ENCODE measurements at places on chromosomes 7 and 10.

- DNase-seq = no peak
These were observed 65.7 kb downstream of the AP3M1 start for GRCh38 chr10:74084955-74085354.

DNA sequence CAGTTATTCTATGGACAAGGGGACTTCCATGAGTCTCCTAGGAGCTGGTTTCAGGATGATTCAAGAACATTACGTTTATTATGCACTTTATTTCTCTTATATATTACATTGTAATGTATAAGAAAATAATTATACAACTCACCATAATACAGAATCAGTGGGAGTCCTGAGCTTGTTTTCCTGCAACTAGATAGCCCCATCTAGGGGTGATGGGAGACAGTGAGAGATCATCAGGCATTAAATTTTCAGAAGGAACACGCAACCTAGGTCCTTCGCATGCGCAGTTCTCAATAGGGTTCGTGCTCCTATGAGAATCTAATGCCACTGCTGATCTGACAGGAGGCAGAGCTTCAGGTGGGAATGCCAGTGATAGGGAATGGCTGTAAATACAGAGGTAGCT, 137.9 kb downstream of the ANKRD30A start:
- peak; percentile 17 for DNase-seq

- no peak for DNase-seq
These were observed 2.2 kb upstream of the LGI1 start for GRCh38 chr10:93755443-93756116.

DNA sequence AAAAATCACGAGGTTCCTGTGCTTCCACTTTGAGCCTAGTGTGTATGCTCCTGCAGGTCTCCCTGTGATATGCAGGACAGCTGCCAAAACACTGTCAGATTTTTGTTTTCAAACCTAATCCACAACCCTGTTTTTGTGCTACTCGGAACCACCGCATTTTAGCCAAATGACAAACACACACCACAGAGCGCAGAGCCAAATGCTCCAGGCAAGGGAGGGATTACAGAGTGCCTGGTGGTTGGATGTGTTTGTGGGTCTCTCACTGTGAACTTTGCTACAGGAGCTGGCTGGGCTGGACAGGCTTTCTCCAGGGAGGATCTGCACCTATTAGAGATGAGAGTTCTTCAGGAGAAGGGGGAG, 5.7 kb upstream of the RBM28 start:
- no peak for DNase-seq

DNA sequence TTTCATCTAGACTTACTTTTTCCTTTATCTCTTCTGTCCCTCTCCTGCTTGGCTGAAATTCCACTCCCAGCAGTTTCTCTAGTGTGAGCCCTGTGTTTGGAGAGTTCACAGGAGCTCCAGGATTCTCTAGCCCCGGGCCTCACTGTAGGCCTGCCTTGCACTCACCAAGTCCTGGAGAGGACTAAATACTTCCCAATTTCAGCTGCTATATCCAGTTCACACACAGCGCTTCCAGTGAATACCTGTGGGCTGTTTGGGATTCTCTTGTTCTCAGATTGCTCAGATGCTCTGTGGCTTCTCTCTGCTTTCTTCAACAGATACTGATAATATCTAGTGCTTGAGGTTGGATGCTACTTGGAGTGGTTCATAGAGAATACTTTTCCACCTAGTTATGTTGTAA, 46.0 kb downstream of the MINPP1 start:
- no peak for DNase-seq

DNA sequence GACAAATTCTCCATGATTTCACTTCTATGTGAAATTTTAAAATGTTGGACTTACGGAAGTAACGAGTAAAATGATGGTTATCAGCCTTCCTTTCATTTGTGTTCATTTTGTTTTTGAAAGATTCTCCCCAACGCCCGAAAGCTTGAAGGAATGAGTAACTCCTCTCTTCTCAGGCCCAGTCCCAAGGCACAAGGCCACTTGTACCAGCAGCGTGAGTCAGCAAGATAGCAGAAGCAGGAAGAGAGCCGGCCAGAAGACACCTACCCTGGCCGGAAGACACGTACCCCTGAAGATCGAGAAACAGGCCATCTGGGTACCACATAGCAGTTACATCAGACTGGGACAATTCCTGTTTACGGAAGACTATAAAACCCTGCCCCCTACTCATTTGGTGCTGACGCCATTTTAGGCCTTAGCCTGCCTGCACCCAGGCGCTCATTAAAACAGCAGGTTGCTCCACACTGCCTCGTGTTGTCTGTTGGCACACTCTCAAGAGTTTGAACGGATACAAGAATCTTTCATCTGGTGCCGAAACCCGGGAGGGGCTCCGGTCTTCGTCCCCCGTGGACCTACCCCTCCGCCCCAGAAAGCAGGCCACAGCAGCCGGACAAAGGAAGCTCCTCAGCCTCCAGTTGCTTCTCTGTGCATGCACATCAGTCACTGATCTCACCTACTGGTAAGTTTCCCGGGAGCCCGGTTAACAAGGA, 60.4 kb downstream of the LRRC17 start:
- no peak for DNase-seq

DNA sequence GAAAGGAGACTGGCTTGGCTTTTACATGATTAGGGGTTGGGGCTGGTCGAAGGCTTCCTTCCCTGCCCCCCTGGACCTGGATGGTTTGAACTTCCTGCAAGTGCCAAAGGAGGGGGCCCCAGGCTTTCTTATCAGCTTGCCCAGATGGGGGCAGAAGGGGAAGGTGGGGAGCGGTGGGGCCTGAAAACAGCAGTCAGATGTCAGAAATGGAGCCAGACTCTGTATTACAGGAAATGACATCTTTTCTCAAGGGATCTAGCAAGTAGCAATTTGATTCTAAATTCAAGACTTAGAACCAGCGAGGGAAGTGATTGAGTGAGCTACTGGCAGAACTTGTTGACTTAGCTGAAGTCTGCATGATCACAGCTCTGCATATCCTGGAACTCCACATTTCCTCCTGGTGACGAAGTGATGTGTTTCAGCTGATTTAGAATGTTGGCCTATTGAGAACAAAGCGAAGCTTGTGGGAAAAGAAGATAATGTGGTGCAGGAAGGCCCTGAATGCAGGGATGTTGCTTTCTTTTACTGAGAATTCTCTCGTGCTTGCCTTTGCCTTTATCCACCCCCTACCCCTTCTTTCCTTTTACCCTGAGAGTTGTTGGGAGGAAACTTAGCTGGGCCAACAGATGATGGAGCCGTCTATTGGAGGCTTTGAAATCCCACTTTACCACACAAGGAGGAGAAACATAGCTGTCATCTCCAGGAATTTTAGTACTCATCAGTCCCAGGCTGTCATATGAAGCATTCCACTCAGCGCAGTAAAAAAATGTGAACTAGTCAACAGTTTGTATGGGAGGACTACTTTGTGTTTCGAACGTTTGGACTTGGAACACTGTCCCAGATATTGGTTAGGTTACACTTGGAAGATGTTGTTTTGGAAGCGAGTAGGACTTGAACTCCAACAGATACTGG, 43.2 kb downstream of the CCNY start:
- no peak for DNase-seq

DNA sequence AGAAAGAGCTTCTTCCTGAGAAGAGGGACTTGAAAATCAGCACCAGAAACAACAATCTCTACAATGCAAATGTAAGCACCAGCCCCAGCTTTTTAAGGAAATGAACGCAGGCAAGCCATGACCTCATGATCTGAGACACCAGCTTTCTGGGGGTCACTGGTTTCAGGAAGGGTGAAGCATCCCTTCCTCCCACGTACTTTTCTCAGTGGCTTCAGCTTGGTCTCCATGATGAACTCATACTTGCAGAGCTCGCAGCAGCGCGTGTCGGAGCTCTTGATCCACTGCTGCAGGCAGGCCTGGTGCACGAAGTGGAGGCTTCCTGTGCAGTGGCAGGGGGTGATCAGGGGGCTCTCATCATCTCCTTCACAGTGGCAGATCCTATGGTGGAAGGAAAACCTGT, 87.0 kb downstream of the ALOX5 start:
- DNase-seq = no peak

DNA sequence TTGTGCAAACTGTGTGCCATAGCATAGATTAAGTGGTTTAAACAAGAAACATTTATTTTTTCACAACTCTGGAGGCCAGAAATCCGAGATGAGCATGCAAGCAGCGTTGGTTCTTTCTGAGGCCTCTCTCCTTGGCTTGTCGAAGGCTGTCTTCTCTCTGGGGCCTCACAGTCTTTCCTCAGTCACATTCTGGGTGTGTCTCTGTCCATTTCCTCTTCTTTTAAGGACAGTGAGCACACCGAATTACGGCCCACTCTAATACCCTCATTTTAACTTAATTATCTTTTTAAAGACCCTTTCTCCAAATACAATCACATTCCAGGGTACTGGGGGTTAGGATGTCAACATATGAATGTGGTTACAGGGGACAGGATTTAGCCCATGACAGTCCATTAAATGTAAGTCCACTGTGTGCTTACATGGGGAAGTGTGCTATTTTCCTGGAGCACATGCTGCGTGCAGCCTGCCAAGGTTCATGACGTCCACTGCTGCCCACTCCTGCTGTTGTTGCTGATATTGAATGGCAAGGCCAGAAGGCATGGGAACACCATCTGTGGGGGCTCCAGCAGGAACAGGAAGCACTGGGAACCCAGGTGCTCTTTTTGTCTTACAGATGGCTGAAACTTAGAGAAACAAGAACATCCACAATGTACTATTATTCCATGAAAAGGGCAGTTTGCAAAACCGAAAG, 365.5 kb downstream of the GALNT17 start:
- peak; percentile 15 for DNase-seq

GRCh38 chr7:9204571-9204970, 771.2 kb downstream of the NXPH1 start:
- DNase-seq = no peak

DNA sequence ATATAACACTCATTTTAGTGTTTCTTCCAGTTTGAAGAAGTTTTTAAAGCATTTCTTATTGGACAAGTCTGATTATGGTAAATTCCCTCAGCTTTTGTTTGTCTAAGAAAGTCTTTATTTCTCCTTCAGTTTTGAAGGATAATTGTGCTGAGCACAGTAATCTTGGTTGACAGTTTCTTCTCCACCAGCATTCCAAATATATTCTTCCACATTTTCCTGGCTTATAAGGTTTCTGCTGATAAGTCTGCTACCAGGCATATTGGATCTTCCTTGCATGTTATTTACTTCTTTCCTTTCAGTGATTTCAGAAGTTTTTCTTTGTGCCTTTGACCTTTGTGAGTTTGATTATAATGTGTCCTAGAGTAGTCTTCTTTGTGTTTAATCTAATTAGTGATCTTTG, 210.7 kb downstream of the ADK start:
- DNase-seq = no peak

- DNase-seq = no peak
These were observed 22.8 kb downstream of the NSMCE4A start for GRCh38 chr10:121952226-121952625.

DNA sequence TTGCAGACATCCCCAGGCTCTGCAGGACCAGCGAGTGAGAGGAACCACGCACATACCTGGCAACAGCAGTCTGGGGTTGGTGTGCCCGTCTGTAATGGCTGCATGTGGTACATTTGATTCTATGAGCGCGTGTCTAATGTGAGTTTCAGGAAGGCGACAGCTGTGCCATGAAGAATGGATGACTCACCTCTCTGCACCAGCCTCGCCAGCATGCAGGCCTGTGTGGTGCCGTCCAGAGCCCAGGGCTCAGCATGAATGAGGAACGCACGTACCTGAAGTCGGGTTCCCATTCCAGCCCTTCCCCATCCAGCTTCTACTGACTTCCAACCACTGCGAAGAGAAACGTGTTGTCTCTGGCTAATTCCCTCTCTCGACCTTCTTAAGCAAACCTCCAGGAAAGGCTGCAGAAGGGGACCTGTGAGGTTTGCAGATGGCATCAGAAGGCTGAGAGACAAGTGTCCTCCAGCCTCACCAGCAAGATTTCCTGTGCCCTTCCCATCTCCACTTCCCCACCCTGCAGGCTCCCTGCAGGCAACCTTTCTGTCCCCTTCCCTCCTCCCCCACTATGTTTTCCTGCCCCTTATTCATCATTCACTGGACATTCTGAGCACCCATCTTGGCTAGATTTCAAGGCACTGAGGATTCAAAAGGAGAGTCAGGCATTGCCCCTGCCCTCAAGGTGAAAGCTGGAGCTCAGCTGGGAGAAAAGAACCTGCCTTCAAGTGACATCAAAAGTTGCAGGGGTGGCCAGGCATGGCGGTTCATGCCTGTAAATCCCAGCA, 54.3 kb downstream of the ASB13 start:
- DNase-seq = no peak

DNA sequence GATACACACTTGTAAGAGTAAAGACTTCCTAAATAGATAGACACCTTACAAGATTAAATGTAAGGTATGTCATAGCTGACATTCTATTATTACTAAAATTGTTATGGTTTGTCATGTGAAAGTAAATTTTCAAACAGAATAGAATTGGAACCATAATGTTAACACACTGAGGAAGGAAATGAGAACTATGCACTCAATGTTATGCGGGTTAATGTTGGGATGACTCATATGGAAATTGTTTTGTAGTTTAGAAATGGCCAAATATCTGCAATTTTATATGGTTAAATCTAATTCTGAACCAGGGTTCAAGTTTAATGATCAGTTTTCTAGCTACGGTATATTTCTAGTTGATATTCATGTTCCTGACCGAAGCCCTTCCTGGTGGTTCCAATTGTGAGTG, 214.2 kb upstream of the ADO start:
- DNase-seq = no peak

DNA sequence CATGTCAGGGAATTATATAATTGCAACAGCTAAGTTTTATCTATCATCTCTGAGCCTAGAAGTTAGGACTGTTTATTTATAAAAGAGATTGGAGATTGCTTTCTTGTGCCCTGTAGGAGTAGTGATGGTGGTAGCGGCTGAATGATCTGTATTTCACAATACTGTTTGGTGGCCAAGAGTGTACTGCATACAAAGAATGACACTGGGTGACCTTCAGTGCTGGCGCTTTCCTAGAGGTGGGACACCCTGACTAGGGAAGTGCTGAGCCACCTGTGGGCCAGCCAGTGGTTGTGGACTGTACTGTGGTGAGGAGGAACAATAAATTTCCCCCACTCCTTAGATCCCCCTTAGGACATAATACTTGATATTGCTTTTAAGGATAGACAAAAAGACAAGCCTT, 53.0 kb downstream of the COPG2 start:
- no peak for DNase-seq

DNA sequence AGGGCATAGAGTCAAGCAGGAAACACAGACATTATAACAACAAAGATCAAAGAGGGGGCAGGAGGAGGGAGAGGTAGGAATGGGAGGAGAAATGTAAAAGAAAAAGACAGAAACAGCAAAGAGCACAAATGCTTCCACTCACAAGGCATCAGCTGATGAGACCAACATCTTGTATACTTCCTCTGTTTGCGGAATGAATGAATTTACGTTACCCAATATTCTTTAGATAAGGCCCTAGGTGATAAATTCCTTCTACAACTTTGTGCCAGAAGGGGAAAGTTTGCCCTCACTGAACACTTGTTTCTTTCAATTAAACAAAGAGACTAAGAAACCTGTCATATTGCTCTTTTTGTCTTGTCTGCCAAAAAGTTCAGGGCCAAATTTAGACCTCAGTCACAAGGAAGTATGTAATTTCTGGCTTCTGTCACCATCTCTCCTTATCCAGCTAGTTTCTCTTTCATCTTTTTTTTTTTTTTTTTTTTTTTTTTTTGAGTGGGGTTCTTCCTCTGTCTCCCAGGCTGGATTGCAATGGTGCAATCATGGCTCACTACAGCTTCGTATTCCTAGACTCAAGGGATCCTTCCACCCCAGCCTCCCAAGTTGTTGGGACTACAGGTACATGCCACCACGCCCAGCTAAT, 116.4 kb upstream of the NANOS1 start:
- no peak for DNase-seq

- DNase-seq = peak; percentile 27
These were observed 1.0 kb downstream of the PRR15 start for GRCh38 chr7:29564496-29565223.

All from NCI-H1694 treated with DMSO at 0.1 percent for 48 hours (cell line).